ENCODE measurements at places on chromosomes 12 and 14. TPM values are rescaled to one million over a fixed set of nuclear protein-coding genes. Genes with fewer than 3 reads are reported as not detected.

Gene CDC42BPB
- total RNA-seq: 68.9 TPM

Gene BATF
- total RNA-seq: 0.84 TPM

GRCh38 chr12:68240975-68241374 is 12.4 kb downstream of the IL22 start:
- DNase-seq: no peak

DNA sequence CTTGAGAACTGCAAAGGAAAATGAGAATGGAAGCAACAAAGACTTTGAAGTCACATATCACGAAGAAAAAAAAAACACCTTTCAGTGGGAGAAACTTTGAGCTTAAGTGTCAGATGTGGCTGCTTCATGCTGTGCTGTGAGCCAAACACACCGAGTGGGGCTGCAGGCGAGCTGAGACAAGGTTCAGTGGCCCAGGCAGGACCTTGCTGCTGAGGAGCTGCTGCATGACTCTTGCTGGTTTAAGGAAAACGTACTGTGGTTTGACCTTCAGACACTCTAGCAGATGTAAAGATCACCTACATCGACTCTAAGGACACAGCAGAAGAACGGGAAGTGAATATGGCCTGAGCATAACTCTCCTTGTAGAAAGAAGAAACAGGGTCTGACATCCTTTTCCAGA is 118.1 kb upstream of the OR4E1 start:
- no peak for DNase-seq

All from Right ventricle myocardium inferior (tissue), 1 donor.